ENCODE measurements at places on chromosomes 12 and 14.

- no peak for DNase-seq
These were observed 55.9 kb downstream of the TSPAN11 start for GRCh38 chr12:30982413-30982812.

GRCh38 chr14:64465831-64466554, 694 bp downstream of the AKAP5 start:
- no peak for DNase-seq

- DNase-seq = no peak
These were observed 399.9 kb upstream of the RGS6 start for GRCh38 chr14:71532344-71532743.

DNA sequence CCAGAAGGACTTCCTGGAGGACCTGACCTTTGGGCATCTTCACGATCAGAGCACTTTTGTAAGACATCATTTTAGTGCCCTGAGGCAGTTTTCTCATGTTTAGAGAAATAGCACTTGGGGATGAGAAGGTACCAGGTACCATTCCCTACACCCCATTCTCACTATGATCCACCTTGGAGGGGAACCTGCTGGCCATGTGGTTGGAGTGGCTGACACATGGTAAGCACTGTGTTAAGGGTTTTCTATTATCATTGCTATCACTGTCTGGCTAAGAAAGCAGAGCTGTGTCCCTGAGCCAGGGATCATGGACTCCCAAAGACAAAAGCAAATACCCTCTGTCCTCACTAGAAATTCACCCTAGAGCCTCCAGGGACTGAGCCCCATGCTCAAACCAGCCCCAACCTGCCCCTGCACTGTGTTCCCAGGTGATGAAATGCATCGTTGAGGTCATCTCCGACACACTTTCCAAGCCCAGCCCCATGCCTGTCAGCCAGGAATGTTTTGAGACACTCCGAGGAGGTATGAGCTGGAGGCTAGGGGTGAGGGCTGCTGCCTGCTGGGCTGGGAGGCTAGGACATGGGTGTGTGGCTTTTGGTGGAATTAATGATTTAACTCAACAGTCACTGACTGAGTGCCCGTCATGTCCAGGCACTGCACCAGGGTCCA, 3.4 kb downstream of the CHGA start:
- no peak for DNase-seq

DNA sequence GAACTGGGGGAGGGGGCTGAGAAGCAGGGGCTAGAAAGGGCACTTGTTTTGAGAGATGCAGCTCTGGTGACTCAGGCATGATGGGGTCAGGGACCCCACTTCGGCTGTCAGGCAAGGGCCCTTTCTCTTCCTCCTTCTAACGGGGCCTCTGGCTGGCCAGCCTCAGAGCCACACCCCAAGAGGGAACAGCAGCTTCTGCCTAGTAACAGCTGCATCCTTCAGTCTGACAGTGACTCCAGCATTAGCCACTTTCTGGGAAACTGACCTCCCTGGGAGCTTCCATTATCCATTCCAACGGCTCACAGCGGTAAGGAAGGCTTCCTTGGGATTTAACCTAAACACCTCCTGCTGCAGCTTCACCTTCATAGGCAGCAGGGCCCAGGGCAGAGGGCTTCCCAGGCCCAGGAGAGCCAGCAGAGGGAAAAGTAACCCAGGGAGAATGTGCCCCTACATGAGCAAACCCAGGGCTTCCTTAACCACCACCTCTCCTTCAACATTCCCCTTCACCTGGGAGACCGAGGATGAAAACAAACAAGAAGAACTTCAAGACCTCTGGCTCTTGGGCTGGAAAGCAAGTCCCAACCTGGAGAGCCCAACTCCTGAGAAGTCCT, 2.7 kb downstream of the NCKAP5L start:
- DNase-seq = no peak

DNA sequence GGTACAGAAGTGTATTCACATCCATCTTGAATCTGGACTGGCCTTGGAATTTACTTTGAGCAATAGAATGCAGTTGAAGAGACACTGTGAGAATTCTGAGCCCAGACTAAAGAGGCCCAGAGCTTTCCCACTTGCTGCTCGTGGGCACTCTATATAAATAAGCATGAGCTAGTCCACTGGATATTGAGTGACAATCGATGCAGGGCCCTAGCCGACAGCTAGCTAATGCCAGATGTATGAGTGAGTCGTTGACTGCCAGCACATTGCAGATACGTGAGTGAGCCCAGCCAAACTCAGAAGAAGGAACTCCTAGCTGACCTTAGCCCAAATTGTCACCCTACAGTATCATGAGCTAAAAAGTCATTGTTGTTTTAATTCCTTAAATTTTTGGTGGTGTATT, 24.9 kb downstream of the NAV3 start:
- DNase-seq = no peak

GRCh38 chr14:22003461-22003860, 329.8 kb upstream of the OR4E1 start:
- DNase-seq = no peak

GRCh38 chr14:94702629-94703028, 67.3 kb downstream of the GSC start:
- DNase-seq = no peak

DNA sequence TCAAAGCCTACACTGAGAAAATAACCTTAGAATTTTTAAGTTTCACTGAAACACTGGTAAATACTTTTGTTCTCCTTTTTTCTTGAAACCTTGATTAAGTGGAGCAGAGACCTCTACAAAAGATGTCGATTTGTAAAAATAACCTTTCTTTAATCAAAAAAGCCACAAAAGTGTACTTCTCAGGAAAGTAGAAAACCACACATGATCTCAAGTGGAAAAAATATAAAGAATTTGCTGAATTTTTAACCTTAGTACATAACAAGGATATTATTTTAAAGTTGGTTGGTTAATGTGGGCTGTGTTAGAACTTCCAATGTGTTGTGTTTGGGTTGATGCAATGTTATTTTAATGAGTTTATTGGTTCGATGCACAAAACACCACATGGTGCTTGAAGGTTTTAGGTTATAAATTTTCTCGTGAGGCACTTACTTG, 8.6 kb downstream of the LGR5 start:
- DNase-seq = no peak

DNA sequence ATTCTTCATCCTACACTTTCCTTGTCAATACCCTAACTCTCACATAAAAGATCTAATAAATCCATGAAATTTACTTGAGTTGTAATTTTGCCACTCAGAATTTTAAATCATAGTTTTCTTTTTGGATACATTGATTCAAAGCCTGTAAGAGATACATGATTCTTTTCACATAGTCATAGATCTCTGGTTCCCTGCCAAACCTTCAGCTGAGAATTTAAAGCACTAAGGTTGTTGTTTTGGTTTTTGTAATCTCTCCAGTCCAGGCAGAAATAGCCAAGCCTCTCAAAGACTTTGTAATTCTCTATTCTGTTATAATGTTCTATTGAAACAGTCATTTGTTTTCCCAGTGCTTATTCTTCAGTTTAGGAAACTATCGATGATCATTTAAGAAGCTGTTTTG, 273.9 kb downstream of the TRHDE start:
- DNase-seq = no peak
